C1 segment of cervical spinal cord (tissue), 14 donors: ENCODE measurements at places on chromosomes 6 and 20.

DNA sequence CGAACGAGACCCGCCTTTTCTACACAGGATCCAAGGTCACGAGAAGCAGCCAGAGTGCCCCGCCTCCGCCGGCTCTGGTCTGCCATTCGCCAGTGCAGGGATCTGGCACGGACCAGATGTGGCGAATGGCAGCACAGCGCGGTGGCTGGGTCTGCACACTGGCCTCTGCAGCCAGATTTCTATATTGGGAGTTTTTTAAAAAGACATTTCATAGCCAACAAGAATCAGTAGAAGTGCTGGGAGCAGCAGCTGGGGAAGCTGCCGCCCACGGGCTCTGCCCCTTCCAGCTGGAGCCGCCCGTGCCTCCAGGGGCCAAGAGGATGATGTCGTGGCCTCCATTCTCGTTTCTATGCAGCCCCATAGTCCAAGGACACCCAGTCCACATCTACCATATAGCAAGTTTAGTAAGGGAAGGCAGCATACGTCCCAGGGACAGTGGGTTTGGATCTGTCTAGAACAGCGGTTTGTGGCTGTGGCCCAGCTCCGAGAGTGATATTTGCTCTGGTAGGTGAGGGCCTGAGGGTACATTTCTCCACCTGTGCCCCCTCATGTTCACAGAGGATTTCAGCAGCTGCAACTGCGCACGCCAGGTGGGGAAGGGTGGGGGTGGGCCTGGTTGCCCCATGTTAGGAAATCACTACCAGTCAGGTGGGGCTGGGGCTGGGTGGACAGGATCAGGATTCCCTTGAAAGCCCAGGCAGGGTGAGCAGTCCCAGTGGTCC is 333.7 kb downstream of the ZFAND3 start:
- no peak for DNase-seq

DNA sequence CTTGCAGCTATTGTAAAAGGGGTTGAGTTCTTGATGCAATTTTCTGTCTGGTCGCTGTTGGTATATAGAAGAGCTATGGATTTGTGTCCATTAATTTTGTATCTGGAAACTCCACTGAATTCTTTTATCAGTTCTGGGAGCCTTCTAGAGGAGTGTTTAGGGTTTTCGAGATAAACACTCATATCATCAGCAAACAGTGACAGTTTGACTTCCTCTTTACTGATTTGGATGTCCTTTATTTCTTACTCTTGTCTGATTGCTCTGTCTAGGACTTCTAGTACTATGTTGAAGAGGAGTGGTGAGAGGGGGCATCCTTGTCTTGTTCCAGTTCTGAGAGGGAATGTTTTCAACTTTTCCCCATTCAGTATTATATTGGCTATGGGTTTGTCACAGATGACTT is 120.8 kb upstream of the SSTR4 start:
- DNase-seq, result no peak

DNA sequence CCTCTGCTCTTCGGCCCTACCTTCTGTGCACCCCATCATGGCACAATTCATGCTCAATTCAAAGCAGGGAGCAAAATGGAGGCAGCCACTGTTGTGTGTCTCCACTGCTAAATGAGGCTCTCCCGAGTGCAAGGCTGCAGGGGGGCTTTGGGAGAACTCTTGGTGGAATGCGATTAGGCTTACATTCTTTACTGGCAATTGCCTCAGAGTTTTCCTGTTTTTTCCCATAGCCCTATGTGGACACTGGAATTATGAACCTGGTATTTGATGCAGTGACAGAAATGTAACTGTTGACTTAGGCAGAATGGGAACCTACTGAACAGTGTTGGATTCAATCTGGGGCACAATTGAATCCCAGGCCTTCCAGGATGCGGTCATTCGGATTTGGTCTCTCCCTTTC is 187.9 kb upstream of the GMDS start:
- DNase-seq, result no peak

- DNase-seq, result no peak
Measured at GRCh38 chr20:53829255-53829723, 235.7 kb upstream of the ZNF217 start.

DNA sequence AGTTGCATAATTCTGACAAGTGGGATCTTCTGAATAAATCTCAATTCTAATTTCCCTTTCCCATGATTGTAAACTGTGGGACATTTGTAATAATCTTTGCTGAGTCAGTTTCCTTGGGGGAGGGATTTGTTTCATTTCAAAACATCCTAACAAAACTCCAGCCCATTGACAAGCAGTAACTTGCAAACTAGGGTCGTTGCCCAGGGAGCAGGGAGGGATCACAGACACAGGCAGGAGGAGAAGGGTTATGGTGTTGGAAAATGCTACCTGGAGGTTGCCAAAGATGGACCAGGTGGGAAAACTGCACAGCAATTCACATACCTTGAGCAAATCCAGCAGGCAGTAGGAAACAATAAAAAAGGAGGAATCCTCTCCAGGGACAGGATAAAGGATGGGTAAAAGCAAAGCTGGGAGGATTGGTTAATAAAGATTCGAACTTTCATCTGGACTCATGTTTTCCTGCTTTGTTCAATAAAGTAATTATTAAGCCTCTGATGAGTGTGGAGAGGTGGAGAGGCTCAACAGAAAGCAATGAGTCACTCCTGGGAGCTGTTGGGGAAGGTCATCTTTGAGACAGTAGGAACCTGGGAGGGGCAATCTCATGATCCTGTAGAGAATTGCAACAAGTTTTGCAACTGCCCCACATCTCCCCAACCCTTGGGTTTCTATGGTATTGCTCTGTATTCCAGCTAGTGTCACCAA is 87.3 kb upstream of the AKIRIN2 start:
- no peak for DNase-seq

- no peak for DNase-seq
Measured at GRCh38 chr6:38164131-38164481, 344.6 kb downstream of the ZFAND3 start.

GRCh38 chr6:158653577-158654354 is 3.9 kb downstream of the SYTL3 start:
- DNase-seq, result no peak

DNA sequence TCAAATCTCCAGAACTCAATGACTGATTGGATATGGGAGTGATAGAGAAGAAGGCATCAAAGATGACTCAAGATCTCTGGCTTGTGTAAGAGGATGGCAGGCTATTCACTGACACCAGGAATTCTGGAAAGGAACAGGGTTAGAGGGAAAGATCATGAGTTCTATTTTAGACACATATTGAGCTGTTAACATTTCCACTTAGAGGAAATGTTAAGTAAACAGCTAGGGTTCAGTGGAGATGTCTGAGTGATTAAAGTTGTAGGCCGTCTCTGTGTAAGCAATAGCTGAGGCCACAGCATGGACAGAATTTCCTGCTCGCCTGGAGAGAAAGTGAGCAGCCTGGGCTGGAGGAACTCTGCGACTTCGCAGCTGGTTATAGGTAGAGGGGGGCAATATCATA is 21.0 kb downstream of the ZC3H12D start:
- no peak for DNase-seq

DNA sequence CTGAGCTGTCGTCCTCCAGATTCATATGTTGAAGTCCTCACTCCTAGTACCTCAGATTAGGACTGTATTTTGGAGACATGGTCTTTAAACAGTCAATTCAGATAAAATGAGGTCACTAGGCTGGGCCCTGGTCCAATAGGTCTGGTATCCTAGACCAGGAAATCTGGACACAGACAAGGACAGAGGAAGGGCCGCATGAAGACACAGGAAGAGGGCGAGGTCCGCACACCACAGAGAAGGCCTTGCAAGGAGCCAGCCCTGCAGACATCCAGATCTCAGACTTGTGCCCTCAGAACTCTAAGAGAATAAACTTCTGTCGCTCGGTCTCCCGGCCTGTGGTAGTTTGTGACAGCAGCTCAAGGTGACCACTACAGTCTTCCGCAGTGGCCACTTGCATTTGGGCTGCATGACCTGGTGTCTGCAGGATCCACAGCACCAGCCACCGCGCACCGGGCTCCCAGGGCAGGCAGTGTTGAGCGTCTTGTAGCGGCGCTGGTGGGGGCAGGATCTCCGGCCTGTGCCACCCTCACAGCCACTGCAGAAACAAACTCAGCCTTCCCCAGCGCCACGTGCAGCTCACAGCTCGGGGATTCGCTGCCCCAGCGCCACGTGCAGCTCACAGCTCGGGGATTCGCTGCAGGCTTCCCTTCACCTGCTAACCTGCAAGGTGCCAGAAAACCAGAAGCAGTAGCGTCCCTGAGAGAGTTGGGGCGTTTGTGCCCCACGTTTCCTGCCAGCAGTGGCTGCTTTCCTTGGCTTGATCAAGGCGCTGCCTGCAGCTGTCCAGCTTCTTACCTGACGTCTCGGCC is 6.0 kb upstream of the RBM38 start:
- no peak for DNase-seq

GRCh38 chr6:166168616-166169548 is 1.2 kb upstream of the TBXT start:
- no peak for DNase-seq

DNA sequence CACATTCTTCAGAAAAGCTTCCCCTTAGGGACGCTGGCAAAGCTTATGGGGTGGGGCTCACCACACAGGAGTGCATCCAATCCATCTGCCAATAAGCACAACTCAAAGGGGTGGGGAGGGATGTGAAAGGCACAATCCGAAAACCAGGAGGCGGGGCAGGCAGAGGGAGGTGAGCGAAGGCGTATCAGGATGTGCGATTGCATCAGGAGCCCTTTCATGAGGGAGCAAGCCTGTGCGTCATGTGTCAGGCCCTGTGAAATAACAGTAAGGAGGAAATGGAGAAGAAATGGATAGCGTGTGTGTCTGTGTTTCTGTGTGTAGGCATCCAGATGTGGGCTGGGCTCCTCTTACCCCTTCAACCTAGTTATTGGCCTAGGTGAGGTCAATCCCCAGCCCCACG is 382.4 kb upstream of the CDH4 start:
- no peak for DNase-seq

GRCh38 chr6:147382945-147383554 is 125.4 kb upstream of the SAMD5 start:
- DNase-seq, result no peak

DNA sequence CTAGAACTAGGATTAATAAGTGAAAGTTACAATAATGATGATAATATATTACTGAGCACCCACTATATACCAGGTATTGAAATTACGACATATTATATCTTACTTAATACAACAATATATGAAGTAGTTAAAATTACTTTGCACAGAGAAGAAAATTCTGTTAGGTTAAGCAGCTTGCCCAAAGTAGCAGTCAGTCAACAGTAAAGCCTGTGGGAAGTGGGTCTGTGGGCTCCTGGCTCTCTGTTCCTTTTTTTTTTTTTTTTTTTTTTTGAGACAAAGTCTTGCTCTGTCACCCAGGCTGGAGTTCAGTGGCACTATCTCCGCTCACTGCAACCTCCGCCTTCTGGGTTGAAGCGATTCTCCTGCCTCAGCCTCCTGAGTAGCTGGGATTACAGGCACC is 4.8 kb upstream of the GTF2H4 start:
- no peak for DNase-seq

- no peak for DNase-seq
Measured at GRCh38 chr20:49318430-49319207, 40.8 kb upstream of the ZNFX1 start.

GRCh38 chr20:17611290-17611539 is 41.3 kb downstream of the DSTN start:
- DNase-seq, result no peak

DNA sequence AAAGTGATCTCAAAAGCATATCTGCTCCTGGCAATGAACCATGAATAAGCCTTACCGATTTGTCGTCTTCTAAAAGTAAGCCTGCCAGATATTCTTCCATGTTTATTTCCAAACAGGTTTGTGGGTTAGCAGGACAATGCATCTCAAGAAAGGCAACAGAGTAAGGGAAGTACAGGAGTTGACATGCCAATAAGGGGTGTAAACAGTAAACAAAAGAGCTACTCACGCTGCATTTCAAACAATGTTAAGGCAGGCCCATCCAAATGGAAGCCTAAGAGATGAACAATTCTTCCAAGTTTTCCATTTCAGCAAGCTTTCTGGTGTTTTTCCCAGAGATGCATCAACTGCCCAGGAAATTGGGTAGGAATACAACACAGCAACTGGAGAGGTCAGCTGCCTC is 27.8 kb upstream of the CRIP3 start:
- DNase-seq, result no peak

DNA sequence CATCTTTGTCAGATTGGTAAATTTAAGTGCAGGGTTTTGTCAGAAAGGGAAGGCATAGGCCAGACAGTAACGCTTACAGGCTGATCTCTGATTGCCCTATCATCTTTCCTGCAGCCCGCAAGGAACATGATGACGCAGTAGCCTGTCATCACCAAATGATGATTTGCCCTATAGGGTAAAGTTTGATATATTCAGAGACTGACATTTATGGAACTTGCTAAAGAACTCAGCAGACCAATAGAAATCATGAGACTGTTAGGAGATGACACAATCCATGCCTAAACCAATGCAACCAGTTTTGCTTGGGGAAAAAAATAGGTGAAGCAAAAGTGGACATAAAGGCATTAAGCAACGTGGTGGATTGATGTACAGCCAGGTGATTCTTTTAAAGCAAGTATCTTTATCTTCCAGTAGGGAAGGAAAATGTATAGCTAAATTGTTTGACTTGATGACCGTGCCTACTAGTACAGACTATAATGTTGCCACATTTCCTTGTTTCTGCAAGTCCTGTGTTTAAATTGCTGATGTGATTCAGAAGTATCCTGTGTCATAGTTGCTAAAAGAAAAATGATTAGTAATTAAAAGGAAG is 2.4 kb downstream of the NUS1 start:
- no peak for DNase-seq

DNA sequence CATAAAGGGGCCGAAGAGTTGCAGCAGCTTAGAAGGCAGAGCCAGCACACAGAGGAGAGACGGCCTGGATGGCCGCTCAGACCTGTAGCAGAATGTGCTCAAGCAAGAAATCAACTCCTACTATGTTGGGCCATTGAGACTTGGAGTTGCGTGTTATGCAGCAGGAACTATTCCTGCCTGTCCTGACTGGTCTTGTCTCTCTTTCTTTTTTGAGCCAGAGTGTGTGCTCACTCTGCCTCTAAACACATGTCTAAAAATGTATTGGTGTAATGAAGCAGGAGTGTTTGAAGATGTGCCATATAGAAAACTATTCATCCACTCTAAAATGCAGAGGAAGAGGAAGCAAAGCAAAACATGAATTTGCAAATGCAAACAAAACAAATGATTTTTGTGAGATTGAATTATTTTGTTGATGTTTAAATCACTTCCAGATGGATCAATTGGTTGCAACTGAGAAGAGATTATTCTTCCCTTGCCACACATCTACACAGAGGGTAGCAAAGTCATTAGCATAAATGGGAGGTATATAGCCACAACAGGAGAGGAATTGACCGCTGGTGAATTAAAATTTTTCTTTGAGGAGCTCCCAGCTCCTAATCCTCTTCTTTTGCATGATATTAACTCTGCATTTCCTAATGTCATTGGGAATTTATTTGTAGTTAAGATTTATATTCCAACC is 20.4 kb upstream of the SYNJ2 start:
- DNase-seq, result no peak

- no peak for DNase-seq
Measured at GRCh38 chr6:36692861-36693702, 4.5 kb upstream of the RAB44 start.
